Kidney (tissue), 22 donors: ENCODE measurements at places on chromosomes 12 and 14. TPM values are rescaled to one million over a fixed set of nuclear protein-coding genes. Genes with fewer than 3 reads are reported as not detected.

- H3K27me3 ChIP-seq = no peaks in the 10 kb centered on the region
- H3K27ac ChIP-seq = no peak overlapping the region
- DNase-seq = no peak
- H3K4me3 ChIP-seq = no peak overlapping the region
Observed at GRCh38 chr14:54423991-54424390, 17.2 kb downstream of the CNIH1 start.

DNA sequence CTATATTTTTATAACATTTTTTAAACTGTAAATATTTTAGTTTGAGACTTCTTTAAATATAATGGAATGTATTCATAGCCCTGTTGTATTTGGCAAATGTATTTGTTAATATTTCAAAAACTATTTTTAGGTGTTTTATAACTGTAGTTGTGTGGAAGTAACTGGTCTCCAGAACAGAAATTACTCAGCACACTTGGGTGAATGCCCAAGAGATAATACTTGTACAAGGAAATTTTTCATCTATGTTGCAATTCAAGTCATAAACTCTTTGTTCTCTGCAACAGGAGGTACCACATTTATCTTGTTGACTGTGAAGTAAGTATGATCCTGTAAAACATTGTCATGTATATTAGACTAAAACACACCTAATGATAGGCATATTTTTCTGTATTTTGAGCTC, 72.8 kb downstream of the SLCO1B3 start:
- no peaks in the 10 kb centered on the region for H3K4me1 ChIP-seq
- H3K27ac ChIP-seq = no peak overlapping the region
- H3K36me3 ChIP-seq = no peaks in the 10 kb centered on the region
- H3K27me3 ChIP-seq = no peaks in the 10 kb centered on the region
- DNase-seq = no peak
- H3K4me3 ChIP-seq = no peak overlapping the region

The IQSEC3 gene
- polyA plus RNA-seq = 6.9 TPM

The PSME2 gene
- 289 TPM for polyA plus RNA-seq

The CALM1 gene
- polyA plus RNA-seq = 469 TPM

The FERMT2 gene
- 46.2 TPM for polyA plus RNA-seq

The METTL17 gene
- 68.6 TPM for polyA plus RNA-seq

The LBHD2 gene
- 0.82 TPM for polyA plus RNA-seq
